Thoracic aorta (tissue), 2 donors: ENCODE measurements at places on chromosomes 11 and 22. TPM values are rescaled to one million over a fixed set of nuclear protein-coding genes. Genes with fewer than 3 reads are reported as not detected.

- no peaks in the 10 kb centered on the region for H3K27me3 ChIP-seq
- H3K4me1 ChIP-seq, result no peaks in the 10 kb centered on the region
- H3K27ac ChIP-seq, result no peak overlapping the region
- DNase-seq, result no peak
These were observed 37.2 kb downstream of the GAS2 start for GRCh38 chr11:22703591-22703990.

Gene TMEM126A
- 11.0 TPM for total RNA-seq

Gene FAM180B
- 3.4 TPM for total RNA-seq

GRCh38 chr11:489610-490185 is 17.3 kb downstream of the RNH1 start:
- H3K27ac ChIP-seq, result no peak overlapping the region
- H3K4me1 ChIP-seq, result no peaks in the 10 kb centered on the region
- H3K4me3 ChIP-seq, result no peak overlapping the region
- no peaks in the 10 kb centered on the region for H3K27me3 ChIP-seq
- H3K36me3 ChIP-seq, result peaks cover 7% of the 10 kb centered on the region

DNA sequence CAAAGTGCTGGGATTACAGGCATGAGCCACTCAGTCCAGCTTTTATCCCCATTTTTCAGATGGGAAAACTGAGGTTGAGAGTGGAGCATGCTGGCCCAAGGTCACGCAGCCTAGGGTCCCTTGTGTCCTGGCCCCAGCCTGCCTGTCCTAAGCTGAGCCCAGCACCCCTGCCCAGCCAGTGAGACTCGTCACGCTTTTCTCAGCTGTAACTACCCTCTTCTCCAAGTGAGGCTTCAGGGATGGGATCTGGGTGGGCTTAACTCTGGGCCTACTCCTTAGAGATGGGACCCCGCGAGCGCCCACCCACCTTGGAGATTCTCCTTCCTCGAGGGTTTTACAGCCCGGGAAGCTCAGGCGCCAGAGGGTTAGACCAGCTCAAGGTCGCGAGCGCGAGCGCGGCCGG is 390 bp upstream of the TMEM151A start:
- H3K27me3 ChIP-seq, result no peaks in the 10 kb centered on the region
- H3K4me1 ChIP-seq, result peaks cover 22% of the 10 kb centered on the region
- DNase-seq, result no peak
- no peak overlapping the region for H3K27ac ChIP-seq
- H3K4me3 ChIP-seq, result peak overlapping the region; percentile 71

DNA sequence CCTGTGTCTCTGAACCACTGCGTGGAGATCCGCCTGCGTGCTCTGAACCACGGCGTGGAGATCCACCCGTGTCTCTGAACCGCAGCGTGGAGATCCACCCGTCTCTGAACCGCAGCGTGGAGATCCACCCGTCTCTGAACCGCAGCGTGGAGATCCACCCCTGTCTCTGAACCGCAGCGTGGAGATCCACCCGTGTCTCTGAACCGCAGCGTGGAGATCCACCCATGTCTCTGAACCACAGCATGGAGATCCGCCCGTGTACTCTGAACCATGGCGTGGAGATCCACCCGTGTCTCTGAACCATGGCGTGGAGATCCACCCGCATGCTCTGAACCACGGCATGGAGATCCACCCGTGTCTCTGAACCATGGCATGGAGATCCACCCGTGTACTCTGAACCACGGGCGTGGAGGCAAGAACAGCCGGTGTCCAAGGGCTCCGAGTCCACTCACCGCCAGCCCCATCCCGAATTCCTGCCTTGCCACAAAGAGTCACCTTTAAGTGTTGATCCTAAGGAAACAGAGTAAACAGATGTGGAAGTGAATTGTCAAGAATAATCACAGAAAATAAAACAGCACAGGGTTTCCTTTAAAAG is 659.4 kb downstream of the BRD1 start:
- H3K27me3 ChIP-seq, result no peaks in the 10 kb centered on the region
- H3K36me3 ChIP-seq, result no peaks in the 10 kb centered on the region
- H3K27ac ChIP-seq, result no peak overlapping the region
- H3K4me3 ChIP-seq, result no peak overlapping the region

Gene SYCE3
- not detected for total RNA-seq

Gene IGLL5
- 4.3 TPM for total RNA-seq

Gene TYMP
- total RNA-seq, result 90.4 TPM

DNA sequence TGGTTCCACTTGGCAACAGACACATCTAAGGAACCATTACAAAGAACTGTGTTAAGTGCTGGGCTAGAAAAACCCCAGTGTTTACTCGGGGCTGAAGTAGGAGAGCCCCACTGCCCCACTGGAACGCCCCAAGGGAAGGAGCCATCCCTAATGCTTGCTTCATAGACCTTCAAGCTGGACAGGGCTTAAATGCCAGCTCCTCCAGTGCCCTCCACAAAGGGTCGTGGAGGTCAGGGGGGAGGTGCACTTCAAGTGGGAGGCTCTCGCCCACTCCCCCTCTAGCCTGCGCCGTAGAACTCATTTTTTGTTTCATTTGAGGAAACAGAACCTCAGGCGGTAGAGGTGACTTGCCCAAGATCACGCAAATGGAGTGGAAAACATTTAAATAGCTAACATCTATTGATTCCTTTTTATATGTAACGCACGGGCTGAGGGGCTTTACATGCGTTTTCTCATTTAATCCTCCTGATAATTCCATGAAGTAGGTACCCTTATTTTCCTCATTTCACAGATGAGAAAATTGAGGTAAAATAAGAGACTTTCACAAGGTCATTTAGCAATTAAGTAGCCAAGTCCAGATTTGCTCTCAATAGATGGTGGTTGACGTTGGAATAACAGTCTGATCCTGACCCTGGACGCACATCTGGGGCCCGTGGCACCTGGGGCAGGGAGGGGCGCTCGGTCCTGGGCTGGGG is 545 bp upstream of the ZDHHC13 start:
- no peaks in the 10 kb centered on the region for H3K36me3 ChIP-seq
- H3K4me1 ChIP-seq, result peaks cover 15% of the 10 kb centered on the region
- no peaks in the 10 kb centered on the region for H3K27me3 ChIP-seq

DNA sequence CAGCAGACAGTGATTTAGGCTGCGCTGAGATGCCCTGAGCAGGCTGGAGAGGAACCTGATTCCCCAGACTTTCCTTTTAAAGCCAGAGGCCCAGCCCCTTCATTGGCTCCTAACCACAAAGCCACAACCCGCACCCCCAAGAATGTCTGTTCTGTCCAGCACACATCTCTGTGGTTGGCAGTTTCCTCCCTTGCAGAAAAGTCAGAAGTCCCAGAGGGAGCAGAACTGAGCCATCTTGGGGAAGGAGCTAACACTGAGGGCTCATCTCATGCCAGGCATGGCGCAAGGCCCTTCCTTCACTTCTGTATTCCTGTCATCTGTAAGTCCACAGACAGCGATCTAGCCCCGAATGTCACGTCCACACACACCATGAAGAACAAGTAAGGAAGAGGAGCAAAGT is 97.1 kb upstream of the SYT13 start:
- DNase-seq, result no peak
- H3K27me3 ChIP-seq, result no peaks in the 10 kb centered on the region
- H3K4me3 ChIP-seq, result no peak overlapping the region
- H3K36me3 ChIP-seq, result no peaks in the 10 kb centered on the region
- H3K27ac ChIP-seq, result no peak overlapping the region

DNA sequence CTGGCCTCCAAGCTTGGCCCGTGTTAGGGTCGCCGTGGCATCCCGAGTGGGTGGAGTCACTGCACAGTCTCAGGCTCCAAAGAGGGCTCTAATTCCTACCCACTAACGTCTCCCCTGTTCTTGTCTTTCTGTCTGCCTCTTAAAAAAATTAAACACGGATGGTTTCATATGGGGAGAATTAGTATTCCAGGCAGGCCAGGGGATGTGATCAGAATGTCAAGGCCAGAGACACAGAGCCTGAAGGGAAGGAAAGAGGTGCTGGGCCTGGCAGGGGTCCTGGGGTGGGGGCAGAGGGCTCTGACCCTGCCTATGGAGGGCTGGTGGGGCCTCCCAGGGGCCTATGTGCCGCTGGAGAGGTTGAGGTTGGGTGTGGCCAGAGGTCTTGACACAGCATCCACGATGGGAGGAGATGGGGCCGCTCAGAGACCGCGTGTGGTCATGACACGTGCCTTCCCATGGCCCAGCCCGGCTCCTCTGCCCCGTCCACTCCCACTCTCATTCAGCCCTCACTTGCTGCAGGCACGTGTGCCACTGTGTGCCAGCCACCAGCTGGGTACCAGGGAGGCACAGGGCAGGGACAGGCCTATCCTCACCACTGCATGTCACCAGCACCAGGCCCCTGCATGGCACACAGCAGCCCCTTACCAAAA is 56.5 kb downstream of the FLRT1 start:
- no peaks in the 10 kb centered on the region for H3K27me3 ChIP-seq
- no peak overlapping the region for H3K4me3 ChIP-seq
- H3K27ac ChIP-seq, result no peak overlapping the region
- no peaks in the 10 kb centered on the region for H3K36me3 ChIP-seq

- H3K27ac ChIP-seq, result no peak overlapping the region
- no peaks in the 10 kb centered on the region for H3K27me3 ChIP-seq
- H3K36me3 ChIP-seq, result no peaks in the 10 kb centered on the region
- no peak overlapping the region for H3K4me3 ChIP-seq
- no peak for DNase-seq
- no peaks in the 10 kb centered on the region for H3K4me1 ChIP-seq
These were observed 64.4 kb upstream of the MYEOV start for GRCh38 chr11:69229511-69229910.

DNA sequence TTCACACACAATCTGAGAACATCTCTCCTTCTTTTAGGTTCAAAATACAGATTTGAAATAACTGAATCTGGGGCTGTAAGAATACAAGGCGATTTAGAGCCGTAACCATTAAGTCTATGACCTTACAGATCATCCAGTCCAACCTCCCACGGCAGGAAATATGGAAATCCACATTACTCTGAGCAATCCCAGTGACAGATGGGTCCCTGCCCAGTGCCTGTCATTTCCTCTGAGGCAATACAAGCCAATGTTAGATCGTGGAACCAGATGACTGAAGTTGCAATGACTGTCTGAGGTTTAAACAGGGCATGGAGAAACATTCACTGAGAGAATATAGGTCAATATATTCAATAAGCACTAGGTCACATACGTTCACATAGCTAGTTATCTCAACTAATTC is 77.4 kb upstream of the OR5AK2 start:
- H3K4me3 ChIP-seq, result no peak overlapping the region
- no peaks in the 10 kb centered on the region for H3K4me1 ChIP-seq
- H3K27ac ChIP-seq, result no peak overlapping the region
- DNase-seq, result no peak

DNA sequence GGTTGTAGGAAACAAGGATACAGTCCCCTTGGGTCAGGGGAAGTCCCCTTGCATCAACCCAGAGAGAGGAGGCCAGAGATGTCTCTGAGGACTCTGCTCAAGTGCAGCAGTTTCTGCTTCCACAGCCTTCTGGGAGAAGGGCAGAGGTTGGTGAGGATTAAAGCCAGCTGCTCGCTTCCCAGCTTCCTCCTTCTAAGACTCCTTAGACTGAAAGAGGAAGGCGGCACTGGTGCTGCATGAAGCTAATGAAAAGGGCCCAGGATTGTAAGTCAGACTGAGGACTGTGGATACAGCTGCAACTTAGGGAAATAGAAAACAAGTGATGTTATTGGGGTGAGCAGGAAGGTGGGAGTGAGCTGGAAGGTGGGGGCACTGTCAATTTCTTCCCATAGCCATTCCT is at the start of gene OR52K1:
TSS of gene OR52K1 (plus strand) at position 202 of the 400 bp plus-strand sequence. CDS start 6,255 bp downstream, outside the sequence.
- no peaks in the 10 kb centered on the region for H3K36me3 ChIP-seq
- H3K27me3 ChIP-seq, result no peaks in the 10 kb centered on the region
- DNase-seq, result no peak
- H3K4me1 ChIP-seq, result no peaks in the 10 kb centered on the region
- no peak within 1 kb of the TSS for H3K27ac ChIP-seq

GRCh38 chr11:126348806-126349582 is 6.5 kb upstream of the ST3GAL4 start:
- no peak for DNase-seq
- no peaks in the 10 kb centered on the region for H3K27me3 ChIP-seq
- H3K27ac ChIP-seq, result peak overlapping the region; percentile 66
- no peaks in the 10 kb centered on the region for H3K36me3 ChIP-seq

Gene ROBO4
- total RNA-seq, result 8.5 TPM

Gene CRYBB1
- 2.6 TPM for total RNA-seq

DNA sequence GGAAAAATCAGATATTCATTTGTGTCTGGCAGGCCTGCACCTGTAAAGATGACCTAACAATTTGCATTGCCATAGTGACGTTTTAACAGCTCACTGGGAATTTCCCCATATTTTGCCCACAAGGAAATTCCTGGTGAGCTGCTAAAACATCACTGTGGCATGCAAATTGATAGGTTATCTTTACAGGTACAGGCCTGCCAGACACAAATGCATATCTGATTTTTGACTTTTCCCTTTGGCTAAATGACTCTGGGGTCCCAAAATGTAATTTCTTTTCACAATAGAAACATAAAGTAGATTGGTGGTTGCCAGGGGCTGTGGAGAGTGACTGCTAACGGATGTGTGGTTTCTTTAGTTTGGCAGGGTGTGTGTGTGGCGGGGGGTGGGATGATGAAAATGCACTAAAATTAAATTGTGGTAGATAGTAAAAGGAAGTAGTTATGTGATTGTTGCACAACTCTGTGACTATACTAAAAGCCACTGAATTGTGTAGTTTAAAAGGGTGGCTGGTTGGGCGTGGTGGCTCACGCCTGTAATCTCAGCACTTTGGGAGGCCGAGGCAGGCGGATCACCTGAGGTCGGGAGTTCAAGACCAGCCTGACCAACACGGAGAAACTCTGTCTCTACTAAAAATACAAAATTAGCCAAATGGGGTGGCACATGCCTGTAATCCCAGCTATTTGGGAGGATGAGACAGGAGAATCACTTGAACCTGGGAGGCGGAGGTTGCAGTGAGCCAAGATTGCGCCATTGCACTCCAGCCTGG is 18.5 kb upstream of the FEZ1 start:
- no peak overlapping the region for H3K27ac ChIP-seq
- no peak overlapping the region for H3K4me3 ChIP-seq
- DNase-seq, result no peak
- H3K4me1 ChIP-seq, result no peaks in the 10 kb centered on the region
- H3K36me3 ChIP-seq, result no peaks in the 10 kb centered on the region

- no peak overlapping the region for H3K4me3 ChIP-seq
- H3K27me3 ChIP-seq, result no peaks in the 10 kb centered on the region
- H3K27ac ChIP-seq, result no peak overlapping the region
- H3K4me1 ChIP-seq, result no peaks in the 10 kb centered on the region
- H3K36me3 ChIP-seq, result peaks cover 7% of the 10 kb centered on the region
These were observed 31.8 kb upstream of the HSPA8 start for GRCh38 chr11:123093739-123094138.

Gene RRM1
- total RNA-seq, result 43.3 TPM

Gene RPL27A
- total RNA-seq, result 617 TPM

Gene TTC28
- 94.2 TPM for total RNA-seq

- H3K4me3 ChIP-seq, result no peak overlapping the region
- no peaks in the 10 kb centered on the region for H3K4me1 ChIP-seq
- H3K27me3 ChIP-seq, result no peaks in the 10 kb centered on the region
These were observed 19.1 kb downstream of the CYB5R2 start for GRCh38 chr11:7654195-7654705.

DNA sequence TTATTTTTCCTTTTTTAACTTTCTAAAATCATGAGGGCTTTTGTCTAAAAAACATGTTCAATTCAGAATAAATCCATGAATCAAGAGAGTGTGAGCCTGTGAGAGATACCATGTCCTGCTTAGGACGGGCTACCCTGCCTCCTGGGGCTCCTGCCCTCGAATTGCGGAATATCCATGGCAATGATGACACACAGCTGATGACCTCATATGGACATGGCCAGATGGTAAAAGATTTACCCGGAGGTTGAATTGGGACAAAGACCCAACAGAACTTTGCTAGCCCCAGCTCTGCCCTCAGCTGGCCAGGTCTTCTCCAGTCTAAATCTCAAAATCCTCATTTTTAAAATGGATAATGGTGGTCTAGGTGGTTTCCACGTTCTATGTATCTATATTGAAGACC is 538.1 kb upstream of the API5 start:
- DNase-seq, result no peak
- no peaks in the 10 kb centered on the region for H3K36me3 ChIP-seq
- H3K27me3 ChIP-seq, result no peaks in the 10 kb centered on the region
